ENCODE measurements at places on chromosomes 7 and 10. TPM values are rescaled to one million over a fixed set of nuclear protein-coding genes. Genes with fewer than 3 reads are reported as not detected.
A peak's percentile ranks its signal among the peaks of the same experiment; 100 is the strongest.

AGMO gene
- polyA plus RNA-seq = 0.03 TPM

DPYSL4 gene
- 1.5 TPM for polyA plus RNA-seq

FAM241B gene
- polyA plus RNA-seq = 12.2 TPM

GRCh38 chr7:109259151-109259550, 689.5 kb downstream of the DNAJB9 start:
- H3K4me1 ChIP-seq = no peaks in the 10 kb centered on the region
- H3K36me3 ChIP-seq = no peaks in the 10 kb centered on the region
- H3K4me3 ChIP-seq = no peak overlapping the region
- H3K27ac ChIP-seq = no peak overlapping the region

BET1 gene
- 21.7 TPM for polyA plus RNA-seq

CDCA7L gene
- polyA plus RNA-seq = 17.3 TPM

DNA sequence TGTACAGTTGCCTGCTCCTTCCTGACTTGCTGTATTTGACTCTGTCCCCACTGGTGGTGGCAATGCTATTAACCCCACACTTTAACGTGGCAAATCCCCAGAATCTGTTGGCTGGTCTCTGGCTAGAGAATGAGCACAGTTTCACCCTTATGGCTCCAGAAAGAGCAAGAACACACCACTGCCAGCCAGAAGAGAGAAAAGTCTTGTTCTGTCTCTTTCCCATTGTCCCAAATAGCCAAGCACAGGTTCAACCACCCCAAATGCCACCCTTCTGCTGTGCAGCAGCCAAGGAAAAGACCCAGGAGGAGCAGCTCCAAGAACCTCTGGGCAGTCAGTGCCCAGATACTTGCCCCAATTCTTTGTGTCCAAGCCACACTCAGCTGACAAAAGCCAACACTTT, 11.3 kb downstream of the SLC16A9 start:
- H3K27ac ChIP-seq = no peak overlapping the region
- H3K36me3 ChIP-seq = no peaks in the 10 kb centered on the region
- no peak for DNase-seq
- H3K27me3 ChIP-seq = no peaks in the 10 kb centered on the region
- no peak overlapping the region for H3K4me3 ChIP-seq

PLXNA4 gene
- 0.69 TPM for polyA plus RNA-seq

DNA sequence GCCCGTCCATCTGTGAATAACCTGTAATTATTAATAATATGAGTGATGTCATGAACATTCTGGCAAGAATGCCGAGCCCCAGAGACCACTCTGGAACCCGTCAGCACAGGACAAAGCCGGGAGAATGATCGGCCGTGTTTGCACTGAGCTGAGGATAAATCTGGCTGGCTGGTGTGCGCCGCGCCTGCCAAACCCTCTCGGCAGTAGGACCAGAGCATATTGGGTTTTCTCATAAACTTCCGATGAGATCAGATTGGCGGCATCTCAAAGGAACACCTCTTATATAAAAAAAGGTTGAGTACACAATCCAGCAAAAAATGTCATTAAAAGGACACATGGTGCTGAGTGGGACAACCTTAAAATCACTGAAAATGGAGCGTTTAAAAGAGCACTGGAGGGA, 296.0 kb upstream of the MKI67 start:
- no peak overlapping the region for H3K27ac ChIP-seq
- H3K36me3 ChIP-seq = no peaks in the 10 kb centered on the region
- H3K4me1 ChIP-seq = no peaks in the 10 kb centered on the region

DNA sequence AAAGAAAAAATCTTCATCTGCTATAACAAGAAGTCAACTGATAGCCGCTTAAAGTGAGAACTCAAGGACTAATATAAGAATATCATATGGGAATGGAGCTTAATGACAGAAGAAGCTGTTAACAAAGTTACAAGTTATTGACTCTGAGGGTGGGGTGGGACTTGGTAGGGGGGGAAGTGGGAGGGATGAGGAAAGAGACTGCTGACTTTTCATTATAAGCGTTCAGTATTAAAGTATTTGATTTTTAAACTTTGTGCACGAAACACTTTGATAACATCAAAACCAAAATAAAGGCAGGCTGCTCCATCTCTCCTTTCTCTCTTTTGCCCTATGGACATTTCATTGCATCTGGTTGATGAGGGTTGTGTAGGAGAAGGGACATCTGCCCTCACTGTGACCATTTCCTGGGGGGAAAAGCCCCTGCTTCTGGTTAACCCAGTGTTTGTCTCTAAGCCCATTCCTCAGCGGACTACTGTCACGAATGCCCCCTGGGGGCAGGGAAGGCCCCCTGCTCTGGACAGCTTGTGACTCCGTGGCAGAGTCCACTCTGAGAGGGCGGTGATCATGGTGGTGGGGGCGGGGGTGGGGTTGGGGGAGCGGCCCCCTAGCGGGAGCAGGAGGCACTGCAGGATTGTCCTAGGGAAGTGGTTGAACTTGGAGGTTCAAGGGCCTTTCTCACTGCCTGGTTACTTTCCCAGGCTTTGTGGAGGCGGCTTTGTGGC, 17.4 kb downstream of the SLC13A4 start:
- H3K4me1 ChIP-seq = no peaks in the 10 kb centered on the region
- no peak for DNase-seq
- H3K4me3 ChIP-seq = no peak overlapping the region
- H3K27ac ChIP-seq = no peak overlapping the region
- H3K27me3 ChIP-seq = no peaks in the 10 kb centered on the region

- peaks cover 4% of the 10 kb centered on the region for H3K4me1 ChIP-seq
- DNase-seq = peak; percentile 83
- H3K4me3 ChIP-seq = peak overlapping the region; percentile 29
- H3K27ac ChIP-seq = no peak overlapping the region
- H3K36me3 ChIP-seq = no peaks in the 10 kb centered on the region
These were observed 521 bp upstream of the NYAP1 start for GRCh38 chr7:100483090-100483721.

DNA sequence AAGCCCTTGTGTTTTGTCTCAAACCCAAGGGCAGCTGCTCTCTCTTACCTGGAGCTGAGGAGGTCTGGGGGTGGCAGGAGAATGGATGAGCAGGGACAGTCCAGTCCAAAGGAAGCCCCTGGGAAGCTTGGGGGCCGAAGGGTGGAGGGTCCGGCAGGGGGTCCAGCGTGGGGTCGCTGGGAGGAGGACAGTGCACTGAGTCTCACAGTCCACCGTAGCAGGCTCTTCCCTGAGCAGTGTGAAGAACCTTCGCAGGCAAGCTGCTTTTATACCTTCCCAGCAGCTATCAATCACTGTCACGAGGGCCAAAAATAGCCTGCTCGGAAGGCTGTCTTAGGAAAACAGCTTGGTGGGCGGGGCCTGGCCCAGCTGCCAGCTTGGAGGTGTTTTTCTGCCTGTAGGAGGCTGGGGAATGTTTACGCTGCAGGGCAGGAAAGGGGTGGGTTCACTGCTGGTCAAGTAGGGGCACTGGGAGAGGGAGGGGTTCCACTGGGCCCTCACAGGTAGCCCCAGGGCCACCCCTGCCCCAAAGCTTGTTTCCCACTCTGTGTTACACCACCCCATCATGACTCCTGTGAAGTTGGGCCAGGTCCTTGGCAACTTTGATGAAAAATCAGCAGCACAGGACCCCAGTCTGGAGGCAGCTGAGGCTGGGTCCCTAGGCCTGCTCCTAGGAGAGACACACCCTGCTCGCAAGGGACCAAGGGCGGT, at the start of gene DEPP1:
Gene DEPP1, minus strand, starts transcription at position 240 of the 711 bp plus-strand sequence. CDS start 779 bp downstream, outside the sequence.
- H3K27me3 ChIP-seq = no peaks in the 10 kb centered on the region
- H3K27ac ChIP-seq = peak within 1 kb of the TSS; percentile 87
- H3K4me3 ChIP-seq = peak within 1 kb of the TSS; percentile 67
- peaks cover 24% of the 10 kb centered on the region for H3K4me1 ChIP-seq
- peak; percentile 90 for DNase-seq

DNA sequence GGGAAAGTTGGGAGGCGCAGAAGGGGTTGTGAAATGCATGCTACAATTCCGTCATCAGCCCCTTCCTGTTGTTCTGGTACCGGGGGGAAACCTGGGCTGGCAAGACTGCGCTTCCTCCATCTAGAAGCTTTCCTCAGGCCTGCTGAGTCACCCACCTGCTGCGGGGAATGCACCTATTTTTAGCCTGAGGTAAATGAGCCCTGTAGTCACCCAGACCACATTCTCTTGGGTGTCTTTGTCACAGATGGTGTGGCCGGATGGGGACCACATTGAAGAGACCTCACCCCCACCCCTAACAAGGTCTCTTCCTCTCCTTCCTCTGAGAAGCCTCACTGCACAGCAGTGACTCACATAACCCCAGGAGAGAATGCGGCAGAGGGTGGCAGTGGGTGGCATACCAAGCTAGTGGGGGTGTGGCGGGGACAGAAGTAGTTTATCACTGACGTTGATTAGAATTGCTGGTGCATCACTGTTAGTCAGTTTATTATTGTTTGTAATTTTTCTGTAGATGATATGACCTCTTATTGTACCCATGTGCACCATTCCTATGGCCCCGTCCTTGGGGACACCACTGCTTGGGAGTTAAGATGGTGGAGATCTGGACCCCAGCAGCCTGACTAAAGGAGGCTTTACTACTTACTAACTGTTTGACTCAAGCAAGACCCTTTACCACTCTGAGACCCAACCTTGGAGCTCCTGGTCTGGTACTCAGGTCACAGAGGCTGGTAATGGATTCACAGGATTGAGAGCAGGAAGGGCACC, 83.0 kb upstream of the DUSP5 start:
- H3K36me3 ChIP-seq = no peaks in the 10 kb centered on the region
- H3K4me1 ChIP-seq = peaks cover 7% of the 10 kb centered on the region
- H3K27ac ChIP-seq = peak overlapping the region; percentile 67
- no peaks in the 10 kb centered on the region for H3K27me3 ChIP-seq

SH2D4B gene
- 0.20 TPM for polyA plus RNA-seq

- H3K4me1 ChIP-seq = no peaks in the 10 kb centered on the region
- H3K4me3 ChIP-seq = no peak overlapping the region
- H3K27ac ChIP-seq = no peak overlapping the region
These were observed 19.6 kb upstream of the ANLN start for GRCh38 chr7:36370046-36370445.

MSS51 gene
- polyA plus RNA-seq = 3.0 TPM

- no peak overlapping the region for H3K27ac ChIP-seq
- no peaks in the 10 kb centered on the region for H3K36me3 ChIP-seq
- no peak overlapping the region for H3K4me3 ChIP-seq
- no peaks in the 10 kb centered on the region for H3K27me3 ChIP-seq
These were observed 30.3 kb upstream of the TCF7L2 start for GRCh38 chr10:112919721-112920120.

GRCh38 chr10:16559236-16559773, 37.6 kb upstream of the C1QL3 start:
- no peak for DNase-seq
- no peaks in the 10 kb centered on the region for H3K4me1 ChIP-seq
- H3K27ac ChIP-seq = no peak overlapping the region
- no peaks in the 10 kb centered on the region for H3K27me3 ChIP-seq
- no peaks in the 10 kb centered on the region for H3K36me3 ChIP-seq

GRCh38 chr7:36336390-36336789, 53.3 kb upstream of the ANLN start:
- DNase-seq = no peak
- no peaks in the 10 kb centered on the region for H3K4me1 ChIP-seq
- no peaks in the 10 kb centered on the region for H3K27me3 ChIP-seq
- H3K36me3 ChIP-seq = no peaks in the 10 kb centered on the region
- H3K4me3 ChIP-seq = no peak overlapping the region
- H3K27ac ChIP-seq = no peak overlapping the region

- H3K27me3 ChIP-seq = no peaks in the 10 kb centered on the region
- DNase-seq = no peak
- H3K27ac ChIP-seq = no peak overlapping the region
- H3K4me3 ChIP-seq = no peak overlapping the region
- no peaks in the 10 kb centered on the region for H3K4me1 ChIP-seq
These were observed 343.1 kb downstream of the PHTF2 start for GRCh38 chr7:78141522-78142281.

GRCh38 chr10:89167915-89168314, 39.2 kb downstream of the CH25H start:
- DNase-seq = no peak
- H3K36me3 ChIP-seq = no peaks in the 10 kb centered on the region
- no peak overlapping the region for H3K27ac ChIP-seq
- H3K4me1 ChIP-seq = no peaks in the 10 kb centered on the region
- no peaks in the 10 kb centered on the region for H3K27me3 ChIP-seq

DNA sequence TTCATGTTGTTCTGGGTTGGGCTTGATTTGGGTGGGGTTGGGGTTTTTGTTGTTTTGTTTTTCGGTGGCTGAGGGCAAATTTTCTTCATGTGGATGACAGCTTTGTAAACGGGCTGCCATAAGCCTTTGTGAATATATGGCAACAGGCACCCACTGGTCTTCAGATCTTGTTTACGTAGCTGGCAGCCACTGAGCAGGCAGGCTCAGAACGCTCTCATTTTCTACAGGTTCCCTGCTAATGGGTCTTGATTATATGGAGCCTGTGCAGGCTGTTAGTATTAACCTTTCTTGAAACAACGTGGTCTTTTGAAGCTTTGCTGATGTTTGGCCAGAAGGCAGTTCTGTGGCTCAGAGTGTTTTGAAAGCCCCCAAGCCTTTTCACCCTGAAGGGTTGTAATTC, 199.7 kb downstream of the TNS3 start:
- no peak overlapping the region for H3K4me3 ChIP-seq
- H3K27me3 ChIP-seq = no peaks in the 10 kb centered on the region
- no peak overlapping the region for H3K27ac ChIP-seq
- DNase-seq = no peak

GRCh38 chr7:23093111-23093510, 12.5 kb upstream of the KLHL7 start:
- H3K36me3 ChIP-seq = no peaks in the 10 kb centered on the region
- H3K4me1 ChIP-seq = no peaks in the 10 kb centered on the region
- no peaks in the 10 kb centered on the region for H3K27me3 ChIP-seq
- H3K27ac ChIP-seq = no peak overlapping the region
- H3K4me3 ChIP-seq = no peak overlapping the region

DNA sequence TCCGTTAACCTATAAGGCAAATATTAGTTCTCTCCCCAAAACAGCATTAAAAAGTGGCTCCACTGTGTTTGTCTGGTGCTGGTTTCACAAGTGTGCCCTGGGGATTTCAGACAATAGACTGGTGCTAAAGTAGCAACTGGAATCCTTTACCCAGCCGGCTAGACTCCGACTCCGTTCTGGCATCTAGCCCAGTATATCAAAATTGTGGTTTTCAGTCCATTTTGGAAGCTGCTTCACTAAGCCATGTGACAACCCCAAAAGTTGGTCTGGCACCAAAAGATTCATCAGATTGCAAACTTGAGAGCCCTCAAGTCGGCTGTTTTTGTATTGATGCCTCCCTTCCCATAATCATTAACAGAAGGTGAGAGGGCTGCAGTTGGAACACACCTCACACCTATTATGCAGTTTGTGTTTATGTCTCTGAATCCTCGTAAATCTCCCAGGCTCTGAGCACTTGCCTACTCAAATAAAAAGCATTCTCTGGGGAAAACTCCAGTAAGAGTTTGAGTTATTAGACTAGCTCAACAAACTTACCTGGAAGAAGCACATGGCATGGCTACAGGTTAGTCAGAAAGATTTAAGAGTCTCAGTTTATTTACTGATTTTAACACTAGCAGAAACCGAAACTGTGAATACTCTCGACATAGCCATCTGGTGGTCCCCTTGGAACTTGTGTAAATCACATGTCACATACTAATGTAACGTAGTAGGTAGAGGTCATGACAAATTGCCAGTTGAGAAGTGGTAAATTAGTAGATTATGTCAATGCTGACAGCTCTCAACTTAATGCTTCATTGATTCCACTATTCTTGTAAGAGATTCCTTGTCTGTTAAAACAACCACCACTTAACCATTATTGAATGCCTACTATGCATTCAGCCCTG, 14.8 kb upstream of the WNT16 start:
- no peaks in the 10 kb centered on the region for H3K36me3 ChIP-seq
- DNase-seq = no peak
- H3K27me3 ChIP-seq = no peaks in the 10 kb centered on the region
